Choroid plexus epithelial cell (primary cell): ENCODE measurements at places on chromosomes 1 and 21.

- no peak for DNase-seq
These were observed 26.6 kb upstream of the SLAMF6 start for GRCh38 chr1:160549665-160550006.

- DNase-seq, result no peak
These were observed 47.5 kb downstream of the MRPL39 start for GRCh38 chr21:25559746-25560145.

- no peak for DNase-seq
These were observed 562.0 kb downstream of the PLPP3 start for GRCh38 chr1:56017336-56017735.

GRCh38 chr1:203681739-203682138 lies 55.1 kb downstream of the ATP2B4 start:
- no peak for DNase-seq

GRCh38 chr1:151542710-151543129 lies 2.6 kb downstream of the TUFT1 start:
- DNase-seq, result no peak

- DNase-seq, result no peak
These were observed 10.0 kb downstream of the C1orf198 start for GRCh38 chr1:230858236-230858820.

DNA sequence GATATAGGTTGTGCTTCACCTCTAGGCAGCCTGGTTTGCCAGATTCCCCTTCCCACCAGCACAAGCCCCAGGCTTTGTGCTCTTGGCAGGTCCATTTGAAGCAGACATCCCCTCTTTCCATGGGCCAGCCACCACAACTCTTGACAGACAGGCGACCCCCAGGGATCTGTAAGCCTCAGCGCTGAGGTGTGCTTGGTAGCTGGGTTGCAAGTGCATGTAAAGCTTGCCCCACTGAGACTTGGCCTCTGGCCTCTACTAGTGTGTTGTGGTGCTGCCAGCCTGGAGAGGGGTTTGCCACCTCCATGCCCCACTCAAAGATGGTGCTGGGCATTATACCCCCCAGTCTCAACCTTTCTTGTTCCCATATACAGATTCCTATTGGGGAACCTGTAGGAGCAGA lies 103.9 kb downstream of the HMCN1 start:
- DNase-seq, result no peak

- DNase-seq, result peak; percentile 53
These were observed 80.3 kb upstream of the DPH5 start for GRCh38 chr1:101105877-101106276.

- peak; percentile 28 for DNase-seq
These were observed 125.0 kb downstream of the TIAM1 start for GRCh38 chr21:31218830-31219608.

- DNase-seq, result no peak
These were observed 37.2 kb downstream of the ETNK2 start for GRCh38 chr1:204114606-204115005.

GRCh38 chr1:7525338-7526063 lies 245.6 kb upstream of the VAMP3 start:
- DNase-seq, result no peak
